NCI-H187 (cell line): ENCODE measurements at places on chromosomes 12 and 14.

- no peak for DNase-seq
Observed at GRCh38 chr14:87688524-87688923, 304.5 kb downstream of the GALC start.

GRCh38 chr12:53044896-53045695 lies 4.8 kb upstream of the TNS2 start:
- DNase-seq: no peak

DNA sequence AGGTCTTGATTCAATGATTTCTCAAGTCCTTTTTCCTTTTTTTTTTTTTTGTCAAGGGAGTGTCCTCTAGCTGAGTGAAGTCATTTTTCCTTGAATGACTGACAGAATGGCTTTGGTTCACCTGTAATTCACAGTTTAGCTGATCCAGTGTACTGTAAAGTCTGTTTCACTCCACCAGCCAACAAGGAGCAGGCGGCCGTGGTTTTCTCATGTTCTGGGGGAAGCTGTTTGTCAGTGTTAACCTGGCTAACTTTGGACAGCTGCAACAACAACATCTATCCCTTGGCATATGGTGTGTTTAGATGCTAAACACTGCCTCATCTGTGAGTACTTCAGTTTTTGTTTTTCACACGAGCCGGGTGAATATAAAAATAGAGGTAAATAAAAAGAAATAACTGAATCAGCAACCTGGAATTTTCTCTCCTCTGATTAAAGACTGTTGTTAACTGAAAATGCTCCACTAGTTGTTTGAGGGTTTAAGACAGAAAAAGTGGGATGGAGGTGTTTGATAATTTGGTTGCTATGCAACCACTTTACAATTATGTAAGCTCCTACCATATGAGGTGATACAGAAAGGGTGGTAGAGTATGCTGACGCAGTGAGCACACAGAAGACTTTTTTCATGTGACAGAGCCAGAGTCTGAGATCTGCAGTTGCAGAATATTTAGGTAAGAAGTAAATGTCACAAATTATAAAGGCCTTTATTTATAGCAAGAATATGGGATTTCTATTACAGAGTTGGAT lies 50.3 kb upstream of the SLC2A13 start:
- DNase-seq: no peak

DNA sequence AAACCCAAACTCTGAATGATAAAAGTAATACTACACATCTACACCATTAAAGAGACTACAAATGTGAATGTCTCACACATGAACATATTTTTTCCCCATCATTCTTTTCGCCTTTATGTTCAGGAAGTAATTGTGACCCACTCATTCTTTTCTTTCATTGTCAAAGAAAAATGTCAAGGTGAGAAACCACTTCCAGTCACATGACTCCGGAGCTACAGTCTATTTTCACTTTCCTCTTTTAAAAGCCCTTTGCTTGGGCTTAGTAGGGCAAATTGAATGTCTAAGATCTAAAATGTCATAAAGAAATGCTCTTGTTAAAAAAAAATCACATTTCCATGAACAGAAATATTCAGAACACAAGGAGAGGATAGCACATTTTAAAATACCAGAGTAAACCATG lies 461.3 kb downstream of the SOX5 start:
- no peak for DNase-seq

DNA sequence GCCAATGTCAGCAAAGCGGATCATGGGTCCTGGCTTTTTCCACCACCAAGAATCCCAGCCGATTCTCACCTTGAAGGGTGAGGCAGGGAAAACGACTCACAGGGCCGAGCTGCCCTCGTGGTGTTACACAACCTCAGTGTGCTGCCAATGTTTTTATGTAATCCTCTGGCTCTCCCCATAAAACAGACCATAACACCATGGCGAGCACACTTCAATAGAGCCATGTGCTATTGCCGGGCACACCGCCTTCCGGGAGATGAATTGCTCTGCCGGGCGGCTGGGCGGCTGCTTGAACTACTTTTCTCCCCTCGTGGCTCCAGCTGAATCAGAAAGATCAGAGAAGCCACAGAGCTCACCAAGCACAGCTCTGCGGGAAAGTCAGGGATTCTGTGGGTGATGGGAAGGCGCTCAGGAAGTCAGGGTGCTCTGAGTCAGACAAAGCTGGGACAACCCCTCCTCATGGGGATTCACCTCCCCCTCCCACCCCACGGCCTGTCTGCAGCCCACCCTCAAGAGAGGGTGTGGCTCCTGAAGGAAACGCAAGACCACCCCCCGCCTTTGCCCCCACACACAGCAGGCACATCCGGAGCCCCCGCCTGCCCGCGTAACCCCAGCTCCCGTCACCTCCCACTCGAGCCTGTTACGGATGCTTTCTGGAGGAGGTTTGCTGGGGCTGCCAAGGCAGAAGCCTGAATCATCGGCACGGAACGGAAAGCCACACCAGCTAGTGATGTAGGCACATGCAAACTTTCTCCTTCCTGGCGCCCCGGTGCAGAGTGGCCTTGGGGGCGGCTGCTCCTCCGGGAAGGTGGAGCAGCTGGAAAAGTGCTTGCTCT lies 1.8 kb downstream of the GALNT9 start:
- no peak for DNase-seq

GRCh38 chr12:123900871-123901376 lies 71.7 kb downstream of the CCDC92 start:
- DNase-seq: peak; percentile 35

GRCh38 chr12:51533799-51534198 lies 57.2 kb upstream of the SCN8A start:
- no peak for DNase-seq

GRCh38 chr14:100472491-100472890 lies 114.7 kb downstream of the BEGAIN start:
- DNase-seq: no peak

GRCh38 chr12:109449845-109450532 lies 27.1 kb downstream of the KCTD10 start:
- DNase-seq: no peak

GRCh38 chr12:62603811-62604098 lies 137.1 kb downstream of the MON2 start:
- no peak for DNase-seq

DNA sequence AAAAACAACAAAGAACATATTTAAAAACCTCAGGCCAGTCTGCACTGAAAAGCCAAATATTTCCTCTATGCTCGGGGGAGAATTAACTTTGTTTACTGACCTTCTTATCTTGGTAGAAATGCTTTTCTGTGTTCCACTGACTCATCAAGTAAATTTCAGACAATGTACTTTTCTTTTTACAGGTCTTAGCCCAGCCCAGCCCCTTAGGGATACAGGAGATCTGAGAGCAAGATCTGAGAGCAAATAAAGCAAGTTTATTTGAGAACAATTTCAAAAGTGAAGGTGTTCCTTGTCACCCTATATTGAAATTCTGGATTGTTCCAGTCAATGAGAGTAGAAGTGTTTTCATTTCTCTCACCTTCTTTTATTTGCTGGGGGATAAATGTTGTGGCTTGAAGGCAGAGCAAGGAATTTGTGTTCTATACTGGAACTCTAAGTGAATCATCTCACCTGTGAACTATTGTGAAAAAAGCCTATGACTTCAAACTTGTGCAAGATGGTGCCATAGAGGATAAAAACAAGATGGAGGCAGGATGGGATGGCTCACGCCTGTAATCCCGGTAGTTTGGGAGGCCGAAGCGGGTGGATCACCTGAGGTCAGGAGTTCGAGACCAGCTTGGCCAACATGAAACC lies 7.9 kb upstream of the GPRC5A start:
- DNase-seq: no peak

DNA sequence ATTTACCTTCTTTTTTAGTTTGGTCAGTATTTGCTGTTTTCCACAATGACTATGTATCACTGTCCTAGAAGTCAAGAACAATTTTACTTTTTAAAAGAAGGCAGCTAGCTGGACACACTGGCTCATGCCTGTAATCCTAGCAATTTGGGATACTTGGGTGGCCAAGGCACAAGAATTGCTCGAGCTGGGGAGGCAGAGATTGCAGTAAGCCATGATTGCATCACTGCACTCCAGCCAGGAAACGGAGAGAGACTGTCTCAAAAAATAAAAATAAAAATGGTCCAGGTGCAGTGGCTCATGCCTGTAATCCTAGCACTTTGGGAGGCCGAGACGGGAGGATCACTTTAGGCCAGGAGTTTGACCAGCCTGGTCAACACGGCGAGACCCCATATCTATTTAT lies 28.3 kb downstream of the MDM1 start:
- no peak for DNase-seq

DNA sequence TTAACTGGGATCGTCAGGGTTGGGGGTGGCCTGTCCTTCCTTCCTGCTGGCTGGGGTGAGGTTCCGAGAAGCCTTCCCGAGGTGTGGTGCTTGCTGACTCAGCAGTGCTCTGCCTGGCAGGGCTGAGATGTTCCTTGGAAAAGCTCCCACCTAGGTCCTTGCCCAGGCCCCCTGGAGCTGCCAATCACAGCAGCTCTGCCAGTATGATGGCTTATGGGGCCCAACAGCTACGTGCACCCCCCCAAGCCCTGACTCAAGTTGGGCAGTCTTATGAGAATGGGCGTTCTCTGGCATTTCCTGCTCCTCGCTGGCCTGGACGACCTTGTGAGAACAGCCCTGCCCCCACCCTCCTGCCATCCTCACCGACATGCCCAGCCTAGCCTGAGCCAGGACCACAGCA lies 292.2 kb upstream of the CRY1 start:
- DNase-seq: no peak

- DNase-seq: no peak
Observed at GRCh38 chr14:91396959-91397815, 20.4 kb downstream of the CCDC88C start.

- no peak for DNase-seq
Observed at GRCh38 chr12:74689071-74689655, 151.5 kb downstream of the ATXN7L3B start.

GRCh38 chr12:78928200-78929074 lies 63.9 kb downstream of the SYT1 start:
- no peak for DNase-seq

GRCh38 chr14:95250936-95251335 lies 68.8 kb downstream of the CLMN start:
- no peak for DNase-seq

DNA sequence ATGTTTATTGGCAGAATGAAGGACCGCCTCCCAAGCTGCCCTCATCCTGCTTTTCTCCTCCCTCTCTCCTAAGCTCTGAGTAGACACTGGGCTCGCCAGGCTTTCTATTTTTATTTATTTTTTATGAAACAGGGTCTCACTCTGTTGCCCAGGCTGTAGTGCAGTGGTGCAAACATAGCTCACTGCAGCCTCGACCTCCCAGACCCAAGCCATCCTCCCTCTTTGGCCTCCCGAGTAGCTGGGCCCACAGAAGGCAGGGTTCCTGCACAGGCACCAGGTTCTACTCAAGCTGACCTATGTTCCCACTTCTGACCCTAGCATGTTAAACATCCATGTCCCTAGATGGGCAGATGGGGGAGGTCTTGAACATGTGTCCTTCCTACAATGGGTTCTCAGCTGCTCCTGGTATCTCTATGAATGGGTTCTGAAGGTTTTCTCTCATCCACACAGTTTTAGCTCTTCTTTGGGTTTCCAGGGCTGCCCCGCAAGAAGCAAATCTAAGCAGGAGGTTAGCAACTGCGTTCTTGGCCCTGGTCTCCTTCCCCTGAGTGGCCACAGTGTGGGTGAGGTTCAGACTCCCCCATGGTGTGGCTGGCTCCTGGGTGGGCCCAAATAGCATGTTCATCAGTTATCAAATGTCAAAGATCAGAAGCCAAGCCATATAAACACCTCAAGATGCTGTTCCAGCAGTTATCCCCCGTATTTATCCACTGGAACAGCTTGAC lies 167.3 kb downstream of the ZFP36L1 start:
- no peak for DNase-seq

GRCh38 chr12:15546102-15546701 lies 223.9 kb downstream of the PTPRO start:
- DNase-seq: no peak

DNA sequence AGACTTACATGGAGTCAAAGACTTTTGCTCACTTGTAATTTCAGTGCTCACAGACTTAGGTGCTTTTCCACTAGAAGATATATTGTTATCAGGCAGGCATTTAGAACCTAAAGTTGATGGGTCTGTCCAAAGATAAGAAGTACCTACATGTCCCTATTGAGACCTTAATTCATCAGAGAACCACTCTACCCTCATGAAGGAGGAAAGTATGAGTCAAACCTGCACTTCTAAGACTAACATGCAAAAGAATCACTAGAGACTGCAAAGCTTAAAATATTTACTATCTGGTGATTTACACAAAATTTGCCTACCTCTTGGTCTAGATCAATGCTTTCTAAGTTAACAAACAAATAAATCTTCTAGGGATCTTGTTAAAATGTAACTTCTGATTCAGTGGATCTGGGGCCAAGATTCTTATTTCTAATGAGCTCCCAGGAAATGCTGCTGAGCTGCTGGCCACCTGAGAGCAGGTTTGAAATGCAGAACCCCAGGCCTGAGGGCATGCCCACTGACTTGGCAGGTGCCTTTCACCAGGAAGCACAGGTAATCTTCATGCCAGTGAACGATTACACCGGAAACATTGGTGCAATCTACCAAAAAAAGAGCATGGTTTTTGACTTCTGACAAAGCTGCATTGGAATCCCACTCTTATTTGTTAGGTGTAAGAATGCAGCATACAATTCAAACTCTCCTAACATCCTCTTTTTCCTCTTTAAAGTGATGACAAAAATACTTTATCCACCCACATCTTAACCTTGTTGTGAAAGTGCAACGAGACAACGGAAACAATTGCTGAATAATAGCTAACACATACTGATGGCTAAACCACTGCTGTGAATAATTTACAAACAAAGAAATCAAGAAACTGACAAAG lies 214.2 kb downstream of the ADAMTS20 start:
- no peak for DNase-seq

- DNase-seq: no peak
Observed at GRCh38 chr12:121713257-121713777, 765 bp downstream of the TMEM120B start.

DNA sequence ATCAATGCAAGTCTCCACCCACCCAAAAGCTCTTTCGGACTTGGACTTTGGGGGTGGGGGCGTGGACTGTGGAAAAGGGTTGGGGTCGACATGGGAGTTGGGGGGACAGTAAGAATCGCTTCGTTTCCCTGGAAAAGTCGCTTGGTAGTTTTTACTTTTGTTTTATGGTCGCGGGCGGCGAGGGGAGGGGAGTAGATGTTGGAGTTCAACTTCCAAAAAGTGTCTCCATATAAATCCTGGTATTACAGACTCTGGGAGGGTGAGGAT lies 568 bp upstream of the BCL11B start:
- DNase-seq: no peak

DNA sequence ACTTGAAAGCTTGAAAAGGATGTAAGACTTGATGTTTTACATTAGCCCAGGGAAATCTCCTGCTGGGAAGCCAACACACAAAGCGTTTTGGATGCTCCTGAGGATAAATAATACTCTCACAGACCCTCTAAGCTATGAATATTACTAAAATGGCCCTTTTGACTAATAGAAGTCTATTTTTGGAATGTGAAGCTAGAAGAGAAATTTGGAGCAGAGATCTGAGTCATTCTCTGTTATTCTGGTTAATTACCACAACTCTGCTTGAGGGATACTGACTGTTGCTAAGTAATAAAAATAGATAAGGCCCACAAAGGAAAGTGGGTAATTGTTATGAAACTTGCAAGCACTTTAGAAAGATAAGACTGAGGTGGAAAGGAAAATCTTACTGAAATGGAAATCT lies 346.2 kb upstream of the STXBP6 start:
- DNase-seq: no peak

- no peak for DNase-seq
Observed at GRCh38 chr12:103561174-103561573, 25.9 kb upstream of the STAB2 start.

GRCh38 chr14:101226603-101227425 lies 323.3 kb upstream of the RTL1 start:
- DNase-seq: no peak

- no peak for DNase-seq
Observed at GRCh38 chr12:24997970-24998582, 49.2 kb upstream of the BCAT1 start.

- DNase-seq: no peak
Observed at GRCh38 chr12:22935501-22935900, 310.5 kb downstream of the ETNK1 start.
